ENCODE measurements at places on chromosomes 3 and 15. TPM values are rescaled to one million over a fixed set of nuclear protein-coding genes. Genes with fewer than 3 reads are reported as not detected.
A peak's percentile ranks its signal among the peaks of the same experiment; 100 is the strongest.

The GOLGA8R gene
- 0.89 TPM for total RNA-seq

The TUSC7 gene
- total RNA-seq = not detected

The GABRG3 gene
- not detected for total RNA-seq

DNA sequence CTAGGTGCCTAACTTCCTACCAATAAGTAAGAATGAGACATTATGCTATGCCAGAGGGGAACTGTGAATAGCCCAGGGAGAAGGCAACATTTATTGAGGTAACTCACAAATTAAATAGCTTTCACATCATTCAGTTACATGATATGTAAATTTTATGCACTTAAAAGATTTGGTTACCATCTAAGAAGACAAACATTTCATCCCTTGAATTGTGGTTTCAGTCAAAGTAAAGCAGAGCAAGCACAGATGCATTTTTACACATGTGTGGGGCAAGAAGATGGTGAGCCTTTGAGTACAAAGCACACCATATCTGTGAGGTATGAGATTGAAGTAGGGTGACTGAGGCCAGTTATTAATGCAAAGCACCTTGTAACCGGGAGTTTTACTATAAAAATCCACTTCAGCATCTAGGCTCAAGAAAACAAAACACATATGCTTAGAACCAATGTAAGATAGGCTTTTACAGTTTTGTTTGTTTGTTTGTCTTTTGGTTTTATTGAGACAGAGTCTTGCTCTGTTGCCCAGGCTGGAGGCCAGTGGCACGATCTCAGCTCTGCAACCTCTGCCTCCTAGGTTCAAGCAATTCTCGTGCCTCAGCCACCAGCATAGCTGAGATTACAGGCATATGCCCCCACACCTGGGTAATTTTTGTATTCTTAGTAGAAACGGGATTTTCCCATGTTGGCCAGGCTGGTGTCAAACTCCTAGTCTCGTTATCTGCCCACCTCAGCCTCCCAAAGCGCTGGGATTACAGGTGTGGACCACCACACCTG lies 3.5 kb downstream of the PLSCR2 start:
- no peak for DNase-seq

GRCh38 chr15:87631775-87632174 lies 624.8 kb downstream of the NTRK3 start:
- no peak for DNase-seq

DNA sequence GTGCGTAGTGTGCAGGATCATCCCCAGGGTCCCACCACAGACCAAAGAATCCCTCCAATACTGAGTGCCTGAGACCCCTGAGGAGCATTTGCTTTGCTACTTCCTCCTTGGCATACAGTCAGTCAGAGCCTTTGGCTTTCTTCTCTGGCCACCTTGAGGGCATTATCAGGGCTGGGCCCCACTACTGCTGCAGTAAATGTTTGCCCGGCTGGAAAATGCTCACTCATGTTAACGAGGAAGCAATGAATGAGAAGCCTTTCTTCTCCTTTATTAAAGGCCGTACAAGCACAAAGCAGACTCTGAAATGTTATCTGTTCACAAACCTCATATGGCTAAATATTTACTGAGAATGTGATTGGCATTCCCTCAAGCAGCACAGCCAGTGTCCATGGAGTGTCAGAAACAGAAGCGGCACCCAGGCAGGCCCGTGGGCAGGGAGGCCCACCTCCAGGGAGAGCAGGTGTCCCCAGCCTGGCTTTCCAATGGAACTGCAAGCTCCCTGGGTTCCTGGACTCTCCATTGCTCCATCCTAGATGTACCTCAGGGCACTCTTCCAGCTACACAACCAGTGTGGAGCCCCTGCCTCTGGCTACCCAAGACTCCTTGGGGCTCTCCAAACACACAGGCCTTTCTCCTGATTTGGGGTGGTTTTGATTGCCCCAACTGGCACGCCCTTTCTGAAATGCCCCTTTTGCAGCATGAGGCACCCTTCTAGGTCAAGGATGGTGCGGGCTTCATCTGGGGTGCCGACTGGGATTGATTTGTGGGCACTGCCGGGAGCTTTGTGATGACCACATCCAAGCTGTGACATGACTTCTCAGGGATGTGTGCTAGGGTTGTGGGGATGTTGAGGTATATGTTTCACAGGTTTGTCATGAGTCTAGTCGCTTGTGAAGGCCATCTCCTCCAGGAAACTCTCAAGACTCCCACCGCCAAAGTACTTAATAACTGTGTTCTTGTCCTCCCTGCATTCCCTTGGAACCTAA lies 195.6 kb downstream of the FAM43A start:
- DNase-seq = peak; percentile 90

DNA sequence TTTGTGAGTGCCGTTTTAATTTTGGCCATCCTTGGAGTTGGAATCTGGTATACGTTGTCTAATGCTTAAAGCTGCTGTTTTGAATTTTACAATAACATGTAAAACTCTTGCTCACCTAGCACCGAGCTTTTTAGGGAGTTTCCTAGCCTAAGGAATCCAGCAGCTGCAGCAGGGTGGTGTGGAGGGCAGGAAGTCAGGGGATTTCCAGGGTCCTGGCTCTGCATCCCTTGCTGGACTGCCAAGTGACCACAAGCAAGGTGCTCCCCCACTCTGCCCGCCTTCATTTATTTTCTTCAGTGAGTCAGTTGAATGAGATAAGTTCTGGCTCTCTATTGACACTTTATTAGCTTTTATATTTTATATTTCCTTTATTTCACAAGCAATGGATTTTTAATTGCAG lies 113.7 kb downstream of the ATG7 start:
- no peak for DNase-seq

GRCh38 chr3:187737368-187738070 lies 7.7 kb downstream of the BCL6 start:
- DNase-seq = peak; percentile 88

- DNase-seq = no peak
Measured at GRCh38 chr3:31291818-31292217, 240.9 kb upstream of the STT3B start.

- DNase-seq = peak; percentile 46
Measured at GRCh38 chr3:126523745-126524428, at the start of gene CHST13. Gene CHST13 (plus strand): TSS chr3:126524155. CDS start chr3:126524333, 178 bp downstream.

All from stomach (tissue), 19 donors.